SK-N-SH treated with all-trans-retinoic acid at 6 μM for 48 hours (cell line): ENCODE measurements at places on chromosomes 1 and 21.
A peak's percentile ranks its signal among the peaks of the same experiment; 100 is the strongest.

GRCh38 chr21:43866659-43867331 lies 1.8 kb downstream of the AGPAT3 start:
- no peak; the same call in 2 of the 3 replicates for ATAC-seq

GRCh38 chr1:153627715-153628626 lies at the start of gene S100A1:
Gene S100A1 (plus strand): TSS chr1:153628434. CDS start chr1:153630522, 2,088 bp downstream.
- peak; percentile 46 for ATAC-seq

- ATAC-seq, result peak; percentile 90
Observed at GRCh38 chr1:25904943-25905679, 1.1 kb downstream of the STMN1 start.

DNA sequence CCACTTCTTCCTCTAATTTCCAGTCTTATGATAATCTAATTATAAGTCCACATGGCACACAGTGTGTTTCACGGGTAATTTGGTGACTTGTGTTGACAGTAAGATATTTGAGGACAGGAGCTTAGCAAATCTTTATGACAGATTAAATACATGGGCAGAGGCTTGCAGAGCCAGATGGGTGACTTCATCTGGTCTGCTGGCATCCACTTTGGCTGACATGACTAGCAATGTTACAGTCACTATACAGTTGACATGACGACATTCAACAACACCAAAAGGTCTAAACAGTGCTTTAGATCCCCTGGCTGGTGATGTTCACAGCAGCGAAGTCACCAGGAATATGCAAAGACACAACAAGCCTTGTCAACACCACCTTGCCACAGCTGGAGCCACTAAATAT lies 147.2 kb downstream of the ETS2 start:
- ATAC-seq, result no peak

DNA sequence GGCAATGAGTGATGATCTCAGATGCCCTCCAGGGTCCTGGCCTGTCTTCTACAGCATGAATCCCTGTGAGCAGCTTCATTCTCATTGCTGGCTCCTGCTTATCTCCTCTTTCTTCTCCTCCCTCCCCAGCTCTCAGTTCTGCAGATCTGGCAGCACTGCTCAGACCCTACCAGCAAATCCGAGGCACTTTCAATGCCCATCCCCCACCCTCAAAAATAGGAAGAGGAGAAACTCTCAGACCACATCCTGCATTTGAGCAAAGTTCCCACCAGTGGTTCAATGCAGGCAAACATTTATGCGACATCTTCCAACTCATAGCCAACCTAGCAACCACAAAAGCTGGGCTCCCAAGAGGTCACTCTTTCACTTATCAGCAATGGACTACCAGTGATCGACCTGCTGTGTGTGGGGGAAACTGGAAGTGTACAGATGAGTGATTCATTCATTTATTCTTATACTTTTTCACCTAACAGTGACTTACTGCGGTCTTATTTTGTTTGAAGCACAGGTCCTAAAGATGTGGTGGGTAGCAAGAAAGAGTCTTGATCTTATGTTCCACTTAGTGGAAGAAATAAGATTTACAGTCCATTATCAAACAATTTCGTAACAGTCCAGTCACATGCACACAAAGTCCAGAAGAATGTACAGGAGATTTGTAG lies 5.8 kb upstream of the CHI3L2 start:
- ATAC-seq, result no peak
